ENCODE measurements at places on chromosomes 7 and 10. TPM values are rescaled to one million over a fixed set of nuclear protein-coding genes. Genes with fewer than 3 reads are reported as not detected.

GRCh38 chr10:62384447-62385081 lies 10.4 kb downstream of the ZNF365 start:
- no peak for DNase-seq

GRCh38 chr10:19845503-19846368 lies 29.5 kb downstream of the PLXDC2 start:
- no peak for DNase-seq

GRCh38 chr7:90621125-90621746 lies 25.1 kb downstream of the CDK14 start:
- no peak for DNase-seq

DNA sequence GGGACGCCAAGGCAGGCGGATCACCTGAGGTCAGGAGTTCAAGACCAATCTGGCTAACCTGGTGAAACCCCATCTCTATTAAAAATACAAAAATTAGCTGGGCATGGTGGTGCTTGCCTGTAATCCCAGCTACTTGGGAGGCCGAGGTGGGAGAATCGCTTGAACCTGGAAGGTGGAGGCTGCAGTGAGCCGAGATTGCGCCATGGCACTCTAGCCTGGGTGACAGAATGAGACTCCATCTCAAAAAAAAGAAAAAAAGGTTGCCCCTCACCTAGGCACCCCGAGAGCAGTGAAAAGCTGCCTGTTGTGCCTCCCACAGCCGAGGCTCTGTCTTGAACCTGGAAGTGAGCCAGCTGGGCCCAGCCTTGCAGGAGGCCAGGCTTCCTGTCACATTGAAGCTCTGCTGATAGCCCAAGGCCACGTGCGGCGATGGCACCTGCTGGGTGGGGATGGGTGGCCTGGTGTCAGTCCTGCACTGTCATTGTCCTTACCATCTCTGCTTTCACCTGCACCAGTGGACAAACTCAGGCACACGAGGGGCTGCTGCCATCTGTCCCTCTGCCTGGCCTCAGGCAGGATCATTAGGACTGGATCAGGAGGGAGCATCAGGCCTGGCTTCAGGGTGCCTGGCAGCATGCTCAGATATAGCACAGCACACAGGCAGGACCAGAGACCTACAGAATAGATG lies 37.8 kb downstream of the DNAJB12 start:
- DNase-seq, result peak; percentile 89

GRCh38 chr10:131102676-131103075 lies 208.8 kb downstream of the TCERG1L start:
- DNase-seq, result no peak

The SFMBT2 gene
- total RNA-seq, result 9.6 TPM
